NCI-H345 (cell line): ENCODE measurements at places on chromosomes 11 and 22.
A peak's percentile ranks its signal among the peaks of the same experiment; 100 is the strongest.

DNA sequence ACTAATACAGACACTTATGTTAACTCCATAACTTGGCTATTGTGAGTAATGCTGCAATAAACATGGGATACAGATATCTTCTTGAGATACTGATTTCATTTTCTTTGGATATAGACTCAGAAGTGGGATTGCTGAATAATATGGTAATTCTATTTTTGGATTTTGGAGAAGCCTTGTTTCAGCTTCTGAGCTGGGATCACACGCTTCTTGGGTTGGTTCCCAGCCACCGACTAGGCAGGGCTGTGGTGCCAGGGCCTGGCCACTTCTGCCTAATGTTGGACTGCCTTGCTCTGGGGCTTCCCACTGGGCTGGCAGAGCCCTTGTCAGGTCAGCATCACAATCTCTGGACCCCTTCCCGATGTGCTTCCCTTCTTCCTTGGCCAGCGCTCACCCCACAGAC is 14.0 kb upstream of the MCHR1 start:
- DNase-seq: no peak

DNA sequence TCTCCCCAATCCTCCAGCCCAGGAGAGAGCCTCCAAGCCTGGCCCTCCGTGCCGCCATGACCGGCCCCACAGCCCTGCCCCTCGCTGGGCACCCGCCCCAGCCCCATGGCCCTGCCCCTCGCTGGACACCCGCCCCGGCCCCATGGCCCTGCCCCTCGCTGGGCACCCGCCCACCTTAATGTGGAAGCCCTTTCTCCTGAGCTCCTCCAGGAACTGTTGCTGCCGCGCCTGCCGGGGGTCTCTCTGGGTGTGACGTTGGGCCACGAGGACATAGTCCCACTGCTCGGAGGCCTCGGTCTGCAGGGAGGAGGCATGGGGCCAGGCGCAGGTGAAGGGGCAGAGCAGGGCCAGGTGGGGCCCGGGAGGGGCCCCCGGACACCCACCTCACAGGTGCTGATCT is 8.2 kb downstream of the ANO9 start:
- no peak for DNase-seq

DNA sequence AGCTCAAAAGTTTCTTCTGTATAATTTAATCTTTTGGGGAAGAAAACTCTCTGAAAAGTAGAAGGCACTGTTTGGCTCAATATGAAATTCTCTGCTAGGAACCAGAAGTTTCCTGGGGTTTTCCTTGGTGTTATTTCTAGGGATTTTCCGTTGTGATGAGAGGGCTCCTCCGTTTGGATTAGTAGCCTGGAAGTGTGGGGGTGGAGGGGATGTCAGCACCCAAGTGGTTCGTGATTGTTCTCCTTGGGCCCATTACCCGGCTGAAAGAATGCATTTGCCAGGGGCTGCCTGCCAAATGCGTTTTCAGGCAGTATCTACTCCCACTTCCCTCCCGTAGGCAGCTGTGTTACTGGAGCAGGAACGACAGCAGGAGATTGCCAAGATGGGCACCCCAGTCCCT is 4.3 kb downstream of the SF3B2 start:
- no peak for DNase-seq

DNA sequence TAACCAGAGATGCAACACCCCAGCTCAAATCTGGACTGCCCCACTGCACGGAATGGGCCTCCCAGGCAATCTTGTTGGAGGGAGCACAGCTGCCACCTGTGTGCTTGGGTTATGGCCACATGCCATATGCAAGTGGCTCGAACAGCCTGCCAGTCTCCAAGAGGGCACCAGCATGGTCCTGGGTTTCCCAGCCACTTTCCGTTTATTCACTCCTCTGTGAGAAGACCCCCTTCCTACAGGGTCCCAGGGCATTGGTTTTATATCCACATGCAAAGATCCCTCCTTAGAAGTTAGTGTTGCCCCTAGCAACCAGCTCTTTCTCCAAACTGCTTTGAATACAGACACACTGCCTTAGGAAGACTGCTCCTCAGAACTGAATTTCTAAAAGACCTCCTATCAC is 487.8 kb downstream of the BUD13 start:
- DNase-seq: no peak

- no peak for DNase-seq
These were observed 1.2 kb downstream of the FOLR2 start for GRCh38 chr11:72217841-72218240.

GRCh38 chr11:78397398-78397797 is 20.2 kb downstream of the GAB2 start:
- no peak for DNase-seq

GRCh38 chr11:126874276-126874675 is 126.3 kb downstream of the KIRREL3 start:
- DNase-seq: no peak

GRCh38 chr22:17949642-17950473 is 74.5 kb downstream of the MICAL3 start:
- no peak for DNase-seq

GRCh38 chr22:45482169-45482568 is 20.5 kb upstream of the FBLN1 start:
- no peak for DNase-seq

GRCh38 chr11:126188332-126189108 is 22.9 kb downstream of the RPUSD4 start:
- no peak for DNase-seq

GRCh38 chr11:122435540-122436187 is 219.9 kb upstream of the UBASH3B start:
- no peak for DNase-seq

DNA sequence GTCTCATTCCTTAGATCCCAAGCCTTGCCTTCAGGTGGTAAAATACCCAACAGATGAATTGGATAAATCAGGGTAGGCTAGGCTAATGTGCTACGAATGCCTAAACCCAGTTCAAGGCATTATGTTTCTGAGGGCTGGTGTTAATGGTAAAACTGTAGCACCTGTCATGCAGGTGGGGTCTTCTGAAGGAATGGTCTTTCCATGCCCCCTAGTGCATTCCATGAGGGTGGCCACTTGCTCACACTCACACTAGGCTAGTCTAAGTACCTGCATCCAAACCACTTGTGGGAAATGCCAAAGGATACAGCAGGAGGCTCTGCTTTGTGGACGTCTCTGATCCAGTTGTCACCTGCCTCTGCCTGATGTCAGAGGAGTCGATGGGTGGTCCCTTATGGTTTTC is 24.2 kb upstream of the UCP3 start:
- DNase-seq: no peak

DNA sequence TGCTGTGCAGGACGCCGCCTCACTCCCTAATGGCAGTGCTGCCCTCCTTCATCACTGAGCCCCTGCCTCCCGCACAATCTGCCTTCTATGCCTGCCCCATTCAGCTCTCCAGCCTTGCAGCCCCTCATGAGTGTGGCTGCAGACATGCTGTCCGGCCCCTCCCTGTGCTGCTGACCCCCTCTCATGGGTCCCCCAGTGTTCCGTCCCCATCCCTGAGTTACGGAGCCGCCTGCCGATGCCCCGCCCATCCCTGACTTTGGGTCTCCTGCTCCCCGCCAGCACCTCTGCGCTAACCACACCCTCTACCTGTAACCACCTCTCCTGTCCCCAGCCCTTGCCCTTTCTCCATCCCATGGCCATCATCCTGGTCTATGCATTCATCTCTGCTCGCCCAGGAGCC is 33.3 kb downstream of the CTTN start:
- no peak for DNase-seq

DNA sequence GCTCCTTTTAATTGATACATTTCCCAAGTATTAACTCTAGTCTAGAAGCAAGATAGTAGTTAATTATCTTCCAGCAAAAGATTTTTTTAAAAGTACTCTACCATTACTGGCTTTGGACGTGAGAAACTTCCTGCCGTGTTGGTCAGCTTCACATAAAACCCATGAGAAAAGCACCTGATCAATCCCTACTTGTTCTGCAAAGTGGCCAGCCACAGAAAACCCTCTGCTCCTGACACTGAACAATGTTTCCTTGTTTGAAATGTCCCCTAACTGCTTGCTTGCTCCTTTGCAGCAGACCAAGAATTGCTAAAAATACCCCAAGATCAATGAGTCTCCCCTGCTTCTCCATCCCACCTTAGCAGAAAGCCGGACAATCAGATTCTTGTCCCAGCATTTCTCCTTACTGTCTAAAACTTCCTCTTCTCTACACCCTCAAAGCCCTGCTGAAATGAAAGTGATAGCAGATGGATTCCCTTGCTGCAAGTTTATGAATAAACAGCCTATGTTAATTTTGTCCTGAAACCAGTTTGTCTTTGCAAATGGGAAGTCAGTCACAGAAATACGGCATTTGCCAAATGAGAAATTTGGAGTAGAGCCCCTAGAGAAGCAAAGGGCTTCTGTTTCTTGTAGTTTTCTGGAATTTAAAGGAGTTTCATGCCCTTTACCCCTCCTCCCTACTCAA is 207.1 kb upstream of the ARHGAP20 start:
- DNase-seq: no peak

GRCh38 chr22:29314537-29315285 is 786 bp downstream of the RASL10A start:
- no peak for DNase-seq

DNA sequence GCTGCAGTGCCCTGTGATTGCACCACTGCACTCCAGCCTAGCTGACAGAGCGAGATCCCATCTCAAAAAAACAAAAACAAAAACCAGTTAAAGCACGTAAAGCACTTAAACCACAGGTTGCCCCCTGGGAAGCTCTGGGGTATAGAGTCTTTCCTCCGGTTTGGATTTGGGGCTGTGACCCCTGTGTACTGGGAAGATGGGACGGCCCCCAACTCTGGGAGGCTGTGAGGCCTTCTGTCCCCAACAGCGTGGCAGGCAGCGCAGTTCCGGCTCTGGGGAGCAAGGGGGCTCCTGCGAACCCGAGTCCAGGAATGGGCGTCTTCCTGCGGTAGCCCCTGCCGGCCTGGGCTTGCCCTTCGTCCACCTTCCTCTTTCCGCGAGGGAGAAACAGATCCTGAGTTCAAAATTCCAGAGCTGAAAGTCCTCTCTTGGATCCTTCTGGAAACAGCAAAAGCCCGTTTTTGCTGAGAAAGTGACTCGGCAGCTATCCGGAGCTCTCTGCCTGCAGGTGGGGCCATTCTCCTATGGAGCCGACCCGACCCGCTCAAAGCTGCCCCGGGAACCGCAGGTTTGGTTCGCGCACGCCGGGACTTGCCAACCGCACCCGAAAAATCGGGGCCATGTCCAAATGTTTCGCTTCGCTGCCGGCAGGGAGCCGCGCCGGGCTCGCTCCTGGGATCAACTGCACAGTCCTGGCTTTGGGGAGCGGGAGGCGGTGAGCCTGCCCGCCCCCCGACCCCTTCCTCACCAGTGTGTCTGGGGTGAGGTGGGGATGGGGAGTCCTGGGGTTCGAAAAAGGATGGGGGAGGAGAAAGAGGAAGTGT is 36.3 kb upstream of the POLA2 start:
- DNase-seq: peak; percentile 46

GRCh38 chr11:76266286-76267100 is 60.2 kb upstream of the WNT11 start:
- DNase-seq: no peak

DNA sequence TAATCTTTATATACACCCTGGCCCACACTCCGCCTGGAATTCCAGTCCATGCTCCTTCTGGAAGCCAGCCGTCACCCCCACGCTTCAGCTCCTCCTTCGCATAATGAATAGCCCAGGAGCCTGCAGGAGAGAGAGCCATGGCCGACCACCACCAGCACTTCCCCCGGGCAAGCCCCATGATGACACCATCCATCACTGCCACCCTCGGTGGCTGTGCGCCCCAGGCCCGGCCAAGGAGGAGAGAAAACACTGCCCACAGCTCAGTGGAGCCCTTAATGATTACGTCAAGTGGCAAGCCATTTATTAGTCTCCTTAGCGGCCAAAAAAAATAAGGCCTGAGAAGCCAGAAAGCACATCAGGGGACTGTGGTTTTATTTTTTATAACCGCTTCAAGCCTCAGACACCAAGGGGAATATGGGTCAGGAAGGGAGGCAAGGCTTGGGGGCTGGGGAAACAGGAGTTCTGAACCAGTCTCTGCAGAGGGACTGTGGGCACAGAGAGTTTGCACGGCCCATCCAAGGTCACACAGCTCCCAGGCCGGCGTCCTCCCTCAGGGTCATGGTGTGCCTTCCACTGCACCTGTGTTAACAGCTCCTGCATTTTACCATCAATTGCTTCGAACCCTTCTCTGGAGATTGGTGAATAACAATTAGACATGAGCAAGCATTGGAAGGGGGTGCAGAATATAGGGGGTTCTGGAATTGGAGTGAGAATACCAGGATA is 134.3 kb downstream of the MN1 start:
- DNase-seq: no peak

DNA sequence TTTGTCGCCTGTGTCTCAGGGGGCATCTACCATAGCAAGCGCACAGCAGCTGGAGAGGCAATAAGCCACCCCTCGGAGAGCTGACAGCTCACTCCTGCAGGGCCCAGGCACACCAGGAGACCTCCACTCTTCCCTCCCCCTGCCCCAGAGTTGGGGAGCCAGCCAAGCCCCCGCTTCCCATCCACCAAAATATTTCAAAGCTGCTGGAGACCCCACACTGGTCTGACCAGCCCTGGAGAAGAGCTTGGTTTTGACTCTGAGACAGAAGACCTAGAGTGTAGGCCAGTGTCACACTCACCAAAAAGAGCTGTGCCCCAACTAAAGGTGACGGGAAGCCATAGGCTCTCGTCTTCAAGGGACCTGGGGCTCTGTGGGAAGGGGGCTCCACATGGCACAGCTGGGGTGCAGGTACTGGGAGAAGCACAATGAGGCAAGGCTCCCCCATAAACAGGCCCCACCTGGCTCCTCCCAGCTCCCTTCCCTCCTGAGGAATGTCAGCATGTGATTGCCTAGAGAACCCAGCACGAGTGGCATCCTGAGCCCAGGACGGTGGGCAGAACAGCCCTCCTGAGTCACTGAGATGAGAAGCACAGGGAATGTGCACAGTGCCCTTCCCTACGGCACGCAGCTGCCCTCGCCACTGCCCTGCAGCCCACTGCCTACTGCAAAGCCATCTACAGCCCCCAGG is 5.8 kb upstream of the GNAZ start:
- no peak for DNase-seq

GRCh38 chr11:132648851-132649250 is 883.5 kb downstream of the OPCML start:
- DNase-seq: no peak
